ENCODE measurements at places on chromosomes 11 and 22. TPM values are rescaled to one million over a fixed set of nuclear protein-coding genes. Genes with fewer than 3 reads are reported as not detected.

Gene POU2AF3
- not detected for total RNA-seq

Gene KRTAP5-11
- not detected for total RNA-seq

Gene NRGN
- total RNA-seq: not detected

Gene SLC25A18
- 0.15 TPM for total RNA-seq

Gene HEPN1
- not detected for total RNA-seq

Gene OR52N5
- total RNA-seq: not detected

Gene RAB36
- 8.8 TPM for total RNA-seq

Gene FJX1
- total RNA-seq: 33.3 TPM

Gene A4GALT
- total RNA-seq: 8.7 TPM

Gene NAALADL1
- total RNA-seq: not detected

Gene TREH
- total RNA-seq: not detected

Measured in MCF 10A (cell line).